HT1080 (cell line): ENCODE measurements at places on chromosomes 5 and 9. TPM values are rescaled to one million over a fixed set of nuclear protein-coding genes. Genes with fewer than 3 reads are reported as not detected.
A peak's percentile ranks its signal among the peaks of the same experiment; 100 is the strongest.

Gene GLDC
- total RNA-seq = 5.3 and 5.5 TPM in 2 replicates

Gene TLR4
- total RNA-seq = 15.5 and 16.4 TPM in 2 replicates

- DNase-seq = peak; percentile 67
Measured at GRCh38 chr5:166906991-166907713, 1384.3 kb upstream of the WWC1 start.

GRCh38 chr9:134289241-134289875 lies 36.9 kb upstream of the RXRA start:
- no peak for DNase-seq

- DNase-seq = no peak
Measured at GRCh38 chr5:57097526-57097925, 76.3 kb upstream of the GPBP1 start.

GRCh38 chr5:168984135-168984675 lies 316.7 kb downstream of the SLIT3 start:
- no peak for DNase-seq
